ENCODE measurements at places on chromosomes 2 and 18. TPM values are rescaled to one million over a fixed set of nuclear protein-coding genes. Genes with fewer than 3 reads are reported as not detected.

The FSIP2 gene
- total RNA-seq: 2.8 TPM

The MALL gene
- 2.3 TPM for total RNA-seq

The VWA3B gene
- total RNA-seq: 2.7 TPM

The PAPOLG gene
- 20.2 TPM for total RNA-seq

The SFXN5 gene
- 156 TPM for total RNA-seq

The MRPL53 gene
- 48.5 TPM for total RNA-seq

The DNAJC5G gene
- total RNA-seq: 9.2 TPM

The PARD6G gene
- total RNA-seq: 4.0 TPM

The TMEM163 gene
- total RNA-seq: 18.2 TPM

The TIGD1 gene
- 6.1 TPM for total RNA-seq

The MARCO gene
- total RNA-seq: 0.28 TPM

The MC4R gene
- 3.6 TPM for total RNA-seq

The AAK1 gene
- 166 TPM for total RNA-seq

Measured in dorsolateral prefrontal cortex (tissue), 122 donors.